ENCODE measurements at places on chromosomes 6 and 20. TPM values are rescaled to one million over a fixed set of nuclear protein-coding genes. Genes with fewer than 3 reads are reported as not detected.

VSX1 gene
- not detected for total RNA-seq

SLC17A1 gene
- total RNA-seq = not detected

SAPCD1 gene
- total RNA-seq = 0.44 TPM

LGSN gene
- total RNA-seq = not detected

PHACTR1 gene
- 3.9 TPM for total RNA-seq

UST gene
- total RNA-seq = 18.4 TPM

BCLAF1 gene
- total RNA-seq = 147 TPM

GABRR1 gene
- not detected for total RNA-seq

HEY2 gene
- under 0.01 TPM for total RNA-seq

MYT1 gene
- not detected for total RNA-seq

POM121L2 gene
- total RNA-seq = not detected

ZSCAN26 gene
- total RNA-seq = 8.8 TPM

BMP2 gene
- total RNA-seq = 6.8 TPM

TMEM151B gene
- total RNA-seq = not detected

BPIFA2 gene
- total RNA-seq = not detected

GDAP1L1 gene
- not detected for total RNA-seq

NOTCH4 gene
- 0.44 TPM for total RNA-seq

ADGRF1 gene
- 0.29 TPM for total RNA-seq

BYSL gene
- 18.6 TPM for total RNA-seq

TTK gene
- total RNA-seq = 54.8 TPM

DNAH8 gene
- total RNA-seq = 1.5 TPM

MATN4 gene
- total RNA-seq = not detected

ASIP gene
- not detected for total RNA-seq

ATF6B gene
- 28.8 TPM for total RNA-seq

CST9L gene
- not detected for total RNA-seq

BTN1A1 gene
- total RNA-seq = not detected

RPP21 gene
- total RNA-seq = 29.5 TPM

PRICKLE4 gene
- 0.86 TPM for total RNA-seq

ELOVL2 gene
- 0.43 TPM for total RNA-seq

SLPI gene
- not detected for total RNA-seq

PLA2G7 gene
- total RNA-seq = not detected

NOX3 gene
- total RNA-seq = not detected

MUC21 gene
- total RNA-seq = not detected

MAD2L1BP gene
- total RNA-seq = 24.3 TPM

BMP6 gene
- total RNA-seq = 4.6 TPM

NANP gene
- 6.3 TPM for total RNA-seq

CALHM5 gene
- 2.2 TPM for total RNA-seq

FLOT1 gene
- total RNA-seq = 107 TPM

Data from placental pericyte (primary cell).